Activated CD4-positive, alpha-beta memory T cell treated with anti-CD3 and anti-CD28 coated beads, Interleukin-2, amount 10 ng/mL, durations not matched to agents 7 days and 5 days (primary cell): ENCODE measurements at places on chromosomes 6 and 20.

DNA sequence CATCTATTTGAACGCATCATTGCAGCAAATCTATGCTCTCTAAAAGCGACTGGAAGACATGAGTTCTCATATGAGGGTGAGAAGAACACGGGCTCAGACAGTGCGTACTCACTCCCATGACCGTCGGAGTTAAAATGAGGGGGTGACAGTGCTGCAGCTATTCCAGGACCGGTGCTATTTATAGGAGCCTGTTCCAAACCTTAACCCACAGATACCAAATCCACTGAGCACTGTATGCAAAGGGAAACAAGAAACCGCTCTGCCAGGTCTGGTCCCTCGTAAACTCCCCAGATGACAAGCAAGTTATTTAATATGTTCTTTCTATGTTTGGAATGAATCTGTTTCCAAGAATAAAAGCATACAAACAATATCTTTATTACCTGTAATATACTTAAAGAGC, 22.9 kb downstream of the PPP1R3G start:
- DNase-seq: no peak
- no peak overlapping the region for H3K4me3 ChIP-seq
- H3K27ac ChIP-seq: no peak overlapping the region

DNA sequence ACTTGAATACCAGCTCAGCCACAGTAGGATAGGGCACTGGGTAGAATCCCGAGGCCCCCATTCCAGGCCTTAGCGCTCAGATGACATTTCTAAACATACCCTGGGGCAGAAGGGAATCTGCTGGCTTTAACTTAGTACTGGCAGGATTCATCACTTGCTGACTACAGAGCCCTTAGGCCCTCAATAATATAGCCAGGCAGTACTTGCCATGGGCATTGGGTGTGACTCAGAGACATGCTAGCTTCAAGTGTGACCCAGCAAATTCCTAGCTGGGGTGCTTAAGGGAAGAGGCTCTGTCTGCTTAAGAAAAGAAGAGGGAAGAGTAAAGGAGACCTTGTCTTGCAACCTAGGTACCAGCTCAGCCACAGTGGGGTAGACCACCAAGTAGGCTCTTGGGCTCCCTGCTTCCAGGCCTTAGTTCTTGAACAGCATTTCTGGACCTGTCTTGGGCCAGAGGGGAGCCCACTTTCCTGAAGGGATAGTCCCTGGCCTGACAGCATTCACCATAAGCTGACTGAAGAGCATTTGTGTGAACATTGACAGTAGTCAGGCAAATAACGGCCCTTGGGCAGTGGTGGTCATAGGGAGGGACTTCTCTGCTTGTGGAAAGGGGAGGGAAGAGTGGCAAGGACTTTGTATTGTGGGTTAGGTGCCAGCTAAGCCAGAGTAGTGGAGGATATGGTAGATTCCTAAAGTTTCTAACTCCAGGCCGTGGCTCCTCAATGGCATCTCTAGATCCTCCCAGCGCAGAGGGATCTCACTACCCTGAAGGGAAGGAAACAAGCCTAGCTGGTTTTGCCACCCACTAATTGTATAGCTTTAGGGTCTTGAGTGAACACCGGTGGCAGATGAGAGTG, 48.5 kb upstream of the HACE1 start:
- no peak overlapping the region for H3K27ac ChIP-seq
- no peaks in the 10 kb centered on the region for H3K4me1 ChIP-seq
- H3K36me3 ChIP-seq: no peaks in the 10 kb centered on the region
- no peak overlapping the region for H3K4me3 ChIP-seq

DNA sequence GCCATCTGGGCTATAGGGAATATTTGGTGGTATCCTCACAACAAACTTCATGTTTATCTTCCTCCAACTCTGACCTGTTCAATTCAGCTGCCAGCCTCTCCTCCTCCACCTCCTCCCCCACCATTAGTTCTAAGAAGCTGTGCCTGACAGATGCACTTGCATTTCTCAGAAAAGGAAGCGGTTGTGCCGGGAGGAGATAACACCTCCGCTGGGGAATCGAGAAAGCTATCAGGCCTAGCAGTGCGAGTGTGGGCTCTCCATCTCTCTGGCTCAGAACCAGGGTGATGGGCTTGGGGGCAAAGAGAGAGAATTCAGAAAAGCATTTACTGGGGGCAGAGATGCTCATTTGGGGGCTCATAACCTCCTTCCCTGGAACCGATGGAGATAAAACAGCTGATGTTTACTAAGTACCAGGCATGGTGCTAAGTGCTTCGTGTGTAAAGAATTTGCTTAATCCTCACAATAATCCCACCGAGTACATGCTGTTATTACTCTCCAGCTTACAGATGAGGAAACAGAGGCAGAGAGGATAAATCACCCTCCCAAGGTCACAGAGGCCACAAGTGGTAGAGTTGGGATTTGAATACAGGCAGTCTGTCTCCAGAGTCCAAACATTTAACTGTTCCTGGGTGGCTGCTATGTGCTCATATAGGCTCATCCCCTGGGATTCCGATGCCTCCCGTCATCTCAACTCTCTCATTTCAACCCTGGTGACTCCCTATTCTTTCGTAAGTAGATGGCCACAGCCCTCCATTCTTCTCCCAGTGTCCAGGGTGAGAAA, 38.3 kb downstream of the COX4I2 start:
- no peaks in the 10 kb centered on the region for H3K27me3 ChIP-seq
- H3K27ac ChIP-seq: peak overlapping the region; percentile 93
- peak; percentile 86 for DNase-seq
- peak overlapping the region; percentile 76 for H3K4me3 ChIP-seq
- H3K4me1 ChIP-seq: peaks cover 92% of the 10 kb centered on the region
- peaks cover 65% of the 10 kb centered on the region for H3K36me3 ChIP-seq

GRCh38 chr20:16027686-16028085, 545.6 kb downstream of the KIF16B start:
- H3K27ac ChIP-seq: no peak overlapping the region
- no peaks in the 10 kb centered on the region for H3K36me3 ChIP-seq
- H3K27me3 ChIP-seq: no peaks in the 10 kb centered on the region
- no peak overlapping the region for H3K4me3 ChIP-seq
- DNase-seq: no peak
- H3K4me1 ChIP-seq: no peaks in the 10 kb centered on the region

GRCh38 chr6:81751388-81752083, 945 bp downstream of the TENT5A start:
- peaks cover 21% of the 10 kb centered on the region for H3K4me1 ChIP-seq
- peak; percentile 33 for DNase-seq
- peak overlapping the region; percentile 19 for H3K27ac ChIP-seq
- H3K27me3 ChIP-seq: peaks cover 27% of the 10 kb centered on the region
- peak overlapping the region; percentile 85 for H3K4me3 ChIP-seq
- H3K36me3 ChIP-seq: peaks cover 3% of the 10 kb centered on the region

- no peak overlapping the region for H3K27ac ChIP-seq
- no peaks in the 10 kb centered on the region for H3K36me3 ChIP-seq
- H3K27me3 ChIP-seq: peaks cover 16% of the 10 kb centered on the region
- no peak overlapping the region for H3K4me3 ChIP-seq
- no peak for DNase-seq
- H3K4me1 ChIP-seq: no peaks in the 10 kb centered on the region
These were observed 60.1 kb upstream of the MAP3K7 start for GRCh38 chr6:90646940-90647339.

- no peaks in the 10 kb centered on the region for H3K4me1 ChIP-seq
- H3K27ac ChIP-seq: no peak overlapping the region
- H3K4me3 ChIP-seq: no peak overlapping the region
- H3K27me3 ChIP-seq: no peaks in the 10 kb centered on the region
These were observed 772.8 kb upstream of the DEFB115 start for GRCh38 chr20:30484749-30485070.
